ENCODE measurements at places on chromosomes 4 and X.

- DNase-seq, result no peak
Measured at GRCh38 chr4:97142410-97142809, 1000.9 kb downstream of the STPG2 start.

DNA sequence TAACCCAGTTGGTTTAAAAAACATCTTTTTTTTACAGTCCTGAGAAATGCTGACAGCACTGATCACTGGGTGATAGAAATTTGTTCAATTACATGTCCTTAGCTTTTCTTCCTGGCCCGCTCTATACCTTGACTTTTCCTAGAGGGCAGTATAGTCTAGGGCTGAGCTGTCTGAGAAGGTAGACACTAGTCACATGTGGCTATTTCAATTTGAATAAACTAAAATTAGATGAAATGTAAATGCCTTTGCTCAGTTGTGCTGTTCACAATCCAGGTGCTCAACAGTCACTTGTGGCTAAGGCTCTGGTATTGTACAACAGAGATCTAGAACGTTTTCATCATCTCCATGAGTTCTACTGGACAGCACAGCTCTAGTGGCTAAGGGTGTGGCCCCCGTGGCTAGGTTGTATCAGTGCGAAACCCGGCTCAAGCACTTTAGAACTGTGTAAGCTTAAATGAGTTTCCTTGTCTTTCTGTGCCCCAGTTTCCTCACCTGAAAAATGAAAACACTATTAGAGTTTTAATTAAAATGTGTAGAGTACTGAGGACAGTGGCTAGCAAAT lies 111.6 kb upstream of the WDR17 start:
- no peak for DNase-seq

- DNase-seq, result no peak
Measured at GRCh38 chrX:41449131-41449530, 2.0 kb downstream of the NYX start.

GRCh38 chr4:182975806-182976205 lies 58.6 kb upstream of the DCTD start:
- DNase-seq, result no peak

- peak; percentile 52 for DNase-seq
Measured at GRCh38 chrX:1661048-1661921, 46.4 kb downstream of the ASMT start.

- no peak for DNase-seq
Measured at GRCh38 chr4:79297479-79297878, 28.4 kb downstream of the NAA11 start.

GRCh38 chr4:57148831-57149505 lies 38.8 kb upstream of the IGFBP7 start:
- DNase-seq, result no peak

GRCh38 chr4:166091912-166092510 lies 219.0 kb downstream of the TLL1 start:
- DNase-seq, result no peak

- no peak for DNase-seq
Measured at GRCh38 chrX:109926743-109927662, 75.9 kb upstream of the TMEM164 start.

- no peak for DNase-seq
Measured at GRCh38 chr4:6932918-6933317, 23.3 kb downstream of the TBC1D14 start.

GRCh38 chrX:124203311-124203710 lies 129.1 kb upstream of the TEX13D start:
- DNase-seq, result no peak

- DNase-seq, result no peak
Measured at GRCh38 chrX:21996872-21997455, 35.2 kb upstream of the PHEX start.

DNA sequence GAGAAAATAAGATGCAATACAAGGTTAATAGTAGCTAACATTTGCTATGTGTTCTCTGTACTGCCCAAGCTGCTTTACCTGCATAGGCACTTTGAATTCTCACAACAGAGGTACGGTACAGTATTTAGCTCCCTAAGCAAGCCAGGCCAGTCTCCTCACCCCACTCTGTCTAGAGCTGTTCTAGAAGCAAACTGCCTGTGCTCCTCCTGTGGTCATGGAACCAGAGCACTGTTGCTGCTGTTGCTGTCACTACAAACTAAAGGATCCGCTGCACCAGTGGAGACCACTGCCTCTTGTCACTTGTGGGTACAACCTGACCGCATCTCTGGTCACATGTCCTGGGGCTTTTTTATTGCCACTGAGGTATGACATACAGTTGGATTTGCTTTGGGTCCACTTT lies 19.6 kb downstream of the ZNF330 start:
- DNase-seq, result no peak

DNA sequence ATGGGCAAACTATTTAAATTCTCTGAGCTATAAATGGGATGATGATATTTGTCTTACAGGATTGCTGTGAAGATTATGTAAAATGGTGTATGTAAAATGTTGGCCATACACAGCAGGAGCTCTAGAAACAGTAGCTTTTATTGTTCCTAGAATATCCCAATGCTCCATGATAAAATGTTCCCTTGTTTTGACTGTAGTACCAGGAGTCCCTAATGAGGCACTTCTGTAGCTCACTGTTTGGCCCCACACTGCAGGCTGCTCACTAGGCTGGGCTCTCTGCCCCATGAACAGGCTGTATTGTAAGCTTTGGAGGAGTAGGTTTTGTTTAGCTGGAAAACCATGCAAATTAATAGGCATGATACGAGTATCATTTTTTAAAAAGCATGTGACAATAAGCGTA lies 3.3 kb upstream of the FGA start:
- no peak for DNase-seq

DNA sequence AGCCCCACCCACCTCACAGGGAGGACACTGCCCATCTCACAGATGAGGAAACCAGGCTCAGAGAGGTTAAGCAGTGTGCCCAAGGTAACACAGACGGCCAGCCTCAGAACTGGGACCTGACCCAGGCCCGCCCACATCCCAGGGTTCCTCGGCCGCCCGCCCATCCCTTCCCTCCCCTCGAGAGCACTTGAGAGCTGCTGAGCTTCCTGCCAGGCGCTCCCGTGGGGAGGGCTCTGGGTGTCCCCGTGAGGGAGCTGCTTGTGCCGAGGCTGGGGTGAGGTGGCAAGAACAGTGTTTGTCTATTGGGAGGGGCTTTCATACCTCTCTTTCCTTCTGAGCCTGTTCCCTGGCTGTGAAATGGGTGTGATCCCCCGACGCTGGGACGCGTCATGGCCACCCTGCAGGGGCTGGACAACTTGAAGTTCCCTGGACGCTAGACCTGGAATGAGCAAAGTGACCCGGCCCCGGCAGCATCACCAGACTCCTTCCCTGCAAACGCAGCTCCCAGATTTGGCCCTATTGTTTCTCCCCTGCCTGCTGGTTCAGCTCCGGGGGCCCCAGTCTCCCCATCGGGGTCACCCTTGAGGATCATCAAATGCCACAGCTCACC lies 204.9 kb downstream of the AFAP1 start:
- DNase-seq, result no peak

- no peak for DNase-seq
Measured at GRCh38 chrX:39957816-39958566, 139.8 kb downstream of the BCOR start.

GRCh38 chrX:57595381-57595811 lies 3.6 kb downstream of the ZXDB start:
- no peak for DNase-seq

- no peak for DNase-seq
Measured at GRCh38 chr4:100649417-100649816, 131.6 kb upstream of the EMCN start.

DNA sequence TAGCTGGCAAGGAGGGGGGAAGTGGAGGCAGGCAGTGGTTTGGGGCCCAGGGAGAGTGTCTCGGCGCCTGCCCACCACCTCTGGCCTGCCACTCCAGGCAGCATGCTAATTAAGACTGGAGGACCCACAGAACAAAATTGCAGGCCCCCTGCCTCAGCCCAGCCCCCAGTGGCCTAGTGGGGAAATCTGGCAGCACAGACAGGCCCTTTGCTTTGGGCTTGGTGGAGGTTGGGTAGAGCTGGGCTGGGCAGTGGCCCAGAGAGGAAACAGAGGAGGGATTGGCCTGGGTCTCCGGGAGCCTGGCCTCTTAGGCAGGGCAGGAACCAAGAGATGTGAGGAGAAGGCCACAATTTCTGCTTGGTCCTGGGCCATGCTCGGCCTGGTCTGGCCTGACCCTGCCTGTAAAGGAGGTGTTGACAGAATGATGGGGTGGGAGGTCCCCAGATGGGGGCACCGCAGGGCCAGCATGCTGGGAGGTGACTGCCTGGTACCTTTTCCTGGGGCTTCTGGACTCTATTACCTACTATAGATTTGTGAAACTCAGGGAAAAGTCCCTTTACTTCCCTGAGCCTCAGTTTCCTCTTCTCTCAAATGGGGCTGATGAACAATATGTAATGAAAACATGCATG lies 92.4 kb upstream of the PJA1 start:
- no peak for DNase-seq

GRCh38 chr4:89397441-89397840 lies 89.8 kb upstream of the GPRIN3 start:
- no peak for DNase-seq

DNA sequence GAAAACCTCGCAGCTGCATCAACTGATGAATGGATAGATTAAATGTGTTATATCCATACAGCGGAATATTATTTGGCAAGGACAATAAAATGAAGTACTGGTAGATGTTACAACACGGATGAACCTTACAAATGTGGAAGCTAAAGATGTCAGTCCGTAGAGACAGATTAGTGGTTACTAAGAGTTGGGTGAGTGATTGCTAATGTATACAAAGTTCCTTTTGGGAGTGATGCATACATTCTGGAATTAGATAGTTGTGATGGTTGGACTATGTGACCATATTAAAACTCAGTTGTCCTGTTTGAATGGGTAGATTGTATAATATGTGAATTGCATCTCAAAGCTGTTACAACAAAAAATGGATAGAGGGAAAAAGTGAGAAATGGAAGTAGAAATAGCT lies 2.8 kb downstream of the FIP1L1 start:
- DNase-seq, result no peak

- no peak for DNase-seq
Measured at GRCh38 chr4:80646061-80646460, 310.5 kb downstream of the CFAP299 start.

- no peak for DNase-seq
Measured at GRCh38 chr4:158857951-158858350, 89.1 kb downstream of the FNIP2 start.

DNA sequence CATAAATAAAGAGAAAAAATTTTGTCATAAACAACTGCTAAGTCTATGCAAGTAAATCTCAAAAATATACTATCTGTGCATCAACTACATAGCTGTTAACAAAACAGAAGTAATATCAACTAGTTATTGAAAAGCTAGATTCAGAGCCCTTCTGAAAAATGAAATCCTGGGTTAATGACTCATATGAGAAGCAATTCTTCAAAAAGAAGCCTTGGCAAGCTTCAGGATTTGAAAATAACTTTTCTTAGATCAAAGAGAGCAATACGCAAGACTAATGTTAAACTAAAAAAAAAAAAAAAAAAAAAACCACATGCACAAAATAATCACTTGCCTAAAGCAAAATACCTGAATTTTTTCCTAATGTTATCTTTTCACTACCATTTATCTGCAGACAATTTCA lies 566.1 kb upstream of the BOD1L1 start:
- DNase-seq, result no peak

DNA sequence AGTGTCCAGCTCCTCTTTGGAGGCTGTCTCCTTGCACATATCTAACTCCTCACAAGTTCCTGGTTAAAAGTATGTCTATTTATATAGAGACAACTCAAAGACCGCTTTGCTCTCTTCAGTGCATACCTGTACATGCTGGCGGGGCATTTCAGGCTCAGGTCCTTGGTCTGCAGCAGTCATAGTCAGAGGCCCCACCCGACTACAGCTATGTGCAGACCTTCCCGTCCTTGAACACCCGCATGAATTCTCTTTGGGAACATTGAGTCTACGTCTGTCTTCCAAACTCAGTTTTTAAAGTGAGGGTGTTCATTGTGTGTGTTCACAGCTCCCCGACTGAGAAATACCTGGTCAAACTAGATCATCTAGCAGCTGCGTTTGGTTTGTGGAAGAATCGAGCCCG lies 4.2 kb downstream of the BCOR start:
- no peak for DNase-seq

DNA sequence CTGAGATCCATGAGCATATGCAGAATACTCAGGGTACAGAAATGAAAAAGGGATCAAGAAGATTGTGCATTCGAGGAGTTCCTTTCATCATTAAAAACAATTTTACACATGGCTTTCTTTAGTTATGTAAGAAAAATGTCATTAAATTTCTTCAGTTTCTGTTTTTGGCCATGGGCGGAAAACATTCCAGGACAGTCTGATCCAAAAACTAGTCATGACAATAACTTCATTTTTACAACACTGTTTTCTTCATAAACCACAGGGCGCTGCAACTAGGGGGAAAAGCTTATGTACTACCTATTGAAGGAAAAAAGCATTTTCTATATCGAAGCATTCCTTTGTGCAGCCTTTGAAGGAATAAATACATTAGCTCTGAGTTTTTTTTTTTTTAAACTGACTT lies 28.2 kb downstream of the IL13RA1 start:
- no peak for DNase-seq

GRCh38 chr4:121200795-121201472 lies 36.8 kb upstream of the TNIP3 start:
- no peak for DNase-seq

DNA sequence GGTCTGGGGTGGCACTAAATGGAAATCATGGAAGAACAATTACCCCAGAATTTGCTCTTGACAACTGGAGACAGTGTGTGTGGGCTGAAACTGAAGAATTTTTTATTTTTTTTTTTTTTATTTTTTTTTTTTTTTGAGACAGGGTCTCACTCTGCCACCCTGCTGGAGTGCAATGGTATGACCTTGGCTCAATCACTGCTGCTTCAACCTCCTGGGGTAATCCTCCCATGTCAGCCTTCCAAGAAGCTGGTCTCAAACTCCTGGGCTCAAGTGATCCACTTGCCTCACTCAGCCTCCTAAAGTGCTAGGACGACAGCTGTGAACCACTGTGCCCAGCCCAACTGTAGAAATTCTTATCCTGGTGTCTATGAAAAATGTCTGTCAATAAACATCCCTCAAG lies 127.9 kb upstream of the MAP3K15 start:
- DNase-seq, result no peak

DNA sequence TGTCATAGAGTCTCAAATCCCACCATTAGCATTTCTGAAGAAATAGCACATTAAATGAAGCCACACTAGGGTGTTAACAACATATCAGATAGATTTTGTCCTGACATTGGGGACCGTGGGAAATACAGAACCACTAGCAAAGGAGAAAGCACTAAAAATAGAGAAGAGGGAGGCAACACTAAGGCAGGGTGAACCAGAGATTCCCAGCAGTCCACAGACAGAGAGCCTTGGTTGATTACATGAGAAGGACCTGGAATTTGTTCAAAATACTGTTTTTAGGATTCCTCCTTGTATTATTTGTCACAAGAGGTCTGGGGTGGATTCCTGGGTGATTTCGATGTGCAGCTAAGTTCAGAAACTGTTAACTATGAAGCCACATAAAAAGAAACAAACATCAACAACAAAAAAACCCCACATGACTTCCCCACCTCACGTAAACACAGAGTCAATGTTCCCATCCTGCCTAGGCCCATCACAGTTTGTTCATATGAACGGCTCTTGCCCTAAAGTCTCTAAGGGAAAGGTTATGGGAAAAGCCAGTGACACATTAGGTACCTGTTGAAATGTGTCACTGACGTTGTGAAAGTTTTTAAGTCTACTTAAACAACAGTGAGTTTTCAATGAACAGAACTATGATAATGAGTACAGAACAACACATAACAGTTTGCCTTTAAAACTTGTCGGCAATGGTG lies 23.6 kb upstream of the GRSF1 start:
- DNase-seq, result no peak

GRCh38 chrX:16885628-16886027 lies 15.5 kb upstream of the RBBP7 start:
- no peak for DNase-seq

Data from stimulated activated CD8-positive, alpha-beta memory T cell treated with anti-CD3 and anti-CD28 coated beads, Interleukin-15, amount 100 ng/mL, for 24 hours (primary cell).